ENCODE measurements at places on chromosomes 6 and 20.
A peak's percentile ranks its signal among the peaks of the same experiment; 100 is the strongest.

DNA sequence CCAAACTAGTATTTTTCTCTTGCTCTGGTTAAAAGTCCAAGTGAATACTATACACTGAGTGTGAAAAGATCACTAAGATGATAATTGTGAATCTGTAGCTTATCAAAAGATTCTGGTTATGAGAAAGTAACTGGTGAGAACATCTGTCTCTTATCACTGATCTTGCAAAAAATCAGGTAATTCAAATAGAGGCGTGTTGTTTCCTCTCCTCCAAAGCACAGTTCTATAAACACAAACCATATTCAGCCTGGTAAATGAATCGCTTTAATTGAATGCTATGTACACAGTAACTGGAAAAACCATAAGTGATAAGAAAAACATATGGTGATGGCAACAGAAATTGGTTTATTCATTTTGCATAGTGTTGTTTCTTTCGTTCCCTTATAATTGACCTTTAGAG, 161.0 kb downstream of the RALGAPA2 start:
- DNase-seq: no peak

DNA sequence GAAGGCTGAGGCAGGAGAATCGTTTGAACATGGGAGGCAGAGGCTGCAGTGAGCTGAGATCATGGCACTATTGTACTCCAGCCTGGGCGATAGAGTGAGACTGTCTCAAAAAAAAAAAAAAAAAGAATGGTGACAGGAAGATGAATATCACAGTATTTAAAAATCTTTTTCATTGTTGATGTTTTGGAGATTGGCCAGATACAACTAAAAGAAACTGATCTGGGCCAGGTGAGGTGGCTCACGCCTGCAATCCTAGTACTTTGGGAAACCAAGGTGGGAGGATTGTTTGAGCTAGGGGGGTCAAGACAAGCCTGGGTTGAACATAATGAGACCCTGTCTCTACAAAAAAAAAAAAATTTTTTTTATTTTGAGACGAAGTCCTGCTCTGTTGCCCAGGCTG, 52.1 kb downstream of the TRAF3IP2 start:
- DNase-seq: no peak

DNA sequence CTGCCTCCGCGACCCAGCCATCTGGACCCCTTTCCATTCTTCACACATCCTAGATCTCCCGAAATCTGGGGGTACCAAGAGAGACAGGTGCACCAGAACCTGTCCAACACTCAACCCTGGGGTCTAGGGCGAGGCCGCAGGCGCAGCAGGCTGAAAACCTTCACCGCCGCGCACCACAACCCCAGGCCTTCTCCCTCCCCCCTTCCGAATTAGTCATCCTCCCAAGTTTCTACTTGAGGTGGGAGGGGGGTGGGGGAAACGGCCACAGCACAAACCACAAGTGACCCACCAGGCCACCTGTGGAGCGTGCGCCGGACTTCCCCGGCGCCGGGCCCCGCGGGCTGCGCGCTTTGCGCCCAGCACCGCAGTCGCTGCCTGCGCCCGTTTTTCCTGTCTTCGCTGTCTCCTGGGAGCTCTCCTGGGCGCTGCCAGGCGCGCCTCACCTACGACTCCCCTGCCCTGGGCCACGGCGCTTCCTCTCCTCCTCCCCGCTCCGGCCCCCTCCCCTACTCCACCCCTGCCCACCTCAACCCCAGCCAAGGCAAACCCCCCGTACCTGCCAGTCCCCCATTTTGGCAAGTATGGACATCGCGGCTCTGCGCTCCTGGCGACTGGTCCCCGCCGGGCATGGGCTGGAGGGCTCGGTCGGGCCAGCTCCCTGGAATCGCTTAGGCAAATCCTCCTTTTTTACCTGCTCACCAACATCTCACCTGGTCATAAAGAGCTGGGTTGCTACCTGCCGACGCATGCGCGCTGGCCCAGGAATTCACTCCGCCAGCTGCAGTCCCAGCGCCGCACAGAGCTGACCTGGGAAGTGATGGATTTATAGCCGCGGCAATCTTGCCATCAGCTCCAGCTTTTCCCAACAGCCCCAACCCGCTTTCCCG, 4.2 kb upstream of the TFAP2A start:
- DNase-seq: no peak

- DNase-seq: no peak
These were observed 22.7 kb upstream of the CTAGE9 start for GRCh38 chr6:131733376-131734016.

- no peak for DNase-seq
These were observed 79.4 kb downstream of the FOXC1 start for GRCh38 chr6:1689141-1689540.

- DNase-seq: no peak
These were observed 60.7 kb upstream of the NXT1 start for GRCh38 chr20:23289724-23290395.

DNA sequence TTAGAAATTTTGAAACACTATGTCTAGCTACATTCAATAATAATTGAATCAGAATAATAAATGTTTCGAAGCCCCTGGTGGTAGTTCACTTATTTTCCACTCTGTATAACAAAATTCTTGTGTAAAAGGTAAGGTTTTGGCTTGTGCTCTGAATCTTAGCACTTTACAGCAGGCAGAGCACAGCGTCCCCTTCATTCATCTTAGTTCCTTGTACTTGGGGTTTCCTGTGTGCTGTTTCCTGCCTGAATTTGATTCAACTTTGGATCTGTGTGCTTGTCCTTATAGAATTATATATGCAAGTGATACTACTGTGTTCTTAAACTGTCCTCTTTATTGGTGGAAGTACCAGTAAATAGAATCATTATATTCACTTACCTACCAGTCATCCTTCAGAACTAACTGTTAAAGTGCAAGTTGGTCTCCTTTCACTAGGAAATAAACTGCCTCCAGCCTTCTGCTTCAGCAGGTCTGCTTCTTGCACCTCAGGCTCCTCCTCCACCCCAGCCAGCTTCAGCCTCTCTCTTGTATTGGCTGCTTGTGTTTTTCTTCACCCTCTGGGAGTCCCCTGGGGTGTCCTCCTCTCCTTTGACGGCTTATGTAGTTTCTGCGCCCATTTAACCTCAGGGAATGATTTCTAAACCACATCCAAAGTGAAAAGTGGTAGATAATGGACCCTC, 28.8 kb upstream of the TULP4 start:
- peak; percentile 0 for DNase-seq

- DNase-seq: no peak
These were observed 67.9 kb downstream of the ZHX3 start for GRCh38 chr20:41249411-41250281.

GRCh38 chr6:76972474-76972873, 490.8 kb downstream of the HTR1B start:
- DNase-seq: no peak

- no peak for DNase-seq
These were observed 223.0 kb downstream of the QKI start for GRCh38 chr6:163637524-163637923.

- DNase-seq: no peak
These were observed 81.4 kb downstream of the CD164 start for GRCh38 chr6:109300874-109301273.

GRCh38 chr20:25600632-25601031, 15.3 kb upstream of the NINL start:
- DNase-seq: no peak

DNA sequence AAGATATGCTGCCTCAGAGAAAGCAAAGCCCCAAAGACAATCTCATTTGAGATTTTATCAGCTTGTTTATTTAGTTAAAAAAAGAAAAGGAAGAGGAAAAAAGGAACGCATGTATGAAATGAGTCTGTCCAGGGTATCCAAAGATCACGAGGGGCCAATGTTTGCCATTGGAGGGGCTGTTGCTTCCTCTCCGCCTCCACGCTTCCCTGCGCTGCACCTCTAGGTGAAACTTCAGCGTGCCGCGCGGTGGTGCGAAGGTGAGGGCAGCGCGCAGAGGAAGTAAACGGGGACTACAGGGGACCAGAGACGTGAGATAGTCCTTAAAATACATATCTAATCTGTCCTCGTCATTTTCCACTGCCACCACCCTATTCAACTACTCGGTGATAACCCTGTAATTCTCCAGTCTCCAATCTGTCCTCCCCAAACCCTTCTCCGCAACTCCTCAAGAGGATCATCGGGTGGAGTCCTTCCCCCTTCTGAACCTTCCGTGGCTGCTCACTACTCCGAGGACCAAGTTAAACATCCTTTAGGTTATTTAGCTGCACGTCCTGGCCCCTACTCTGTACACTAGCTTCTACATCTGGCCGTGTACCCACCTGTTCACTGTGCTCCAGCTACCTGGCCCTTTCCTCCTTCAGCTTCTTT, 1.1 kb upstream of the DCBLD1 start:
- DNase-seq: no peak

GRCh38 chr6:108941281-108941680, 93.1 kb downstream of the ARMC2 start:
- DNase-seq: no peak

DNA sequence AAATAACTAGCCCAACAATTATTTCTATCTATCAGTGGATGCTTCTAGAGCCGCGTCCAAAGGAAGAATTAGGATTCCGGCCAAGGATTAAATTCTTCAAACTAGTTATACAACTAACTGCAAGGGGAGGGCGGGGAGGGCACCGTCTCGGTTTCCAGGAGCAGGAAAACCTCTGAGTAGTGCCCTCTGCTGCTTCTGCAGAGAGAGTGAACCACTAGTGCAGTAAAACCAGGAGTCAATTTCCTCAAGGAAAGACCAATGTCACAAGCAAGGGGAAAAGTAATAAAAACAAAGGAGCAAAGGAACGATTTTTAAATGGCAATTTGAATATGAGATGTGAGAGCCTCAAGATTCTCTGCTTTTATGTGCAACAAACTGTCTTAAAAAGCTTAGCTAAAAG, 16.5 kb upstream of the UBE2J1 start:
- DNase-seq: no peak

GRCh38 chr6:90249458-90249857, 47.2 kb downstream of the BACH2 start:
- no peak for DNase-seq

DNA sequence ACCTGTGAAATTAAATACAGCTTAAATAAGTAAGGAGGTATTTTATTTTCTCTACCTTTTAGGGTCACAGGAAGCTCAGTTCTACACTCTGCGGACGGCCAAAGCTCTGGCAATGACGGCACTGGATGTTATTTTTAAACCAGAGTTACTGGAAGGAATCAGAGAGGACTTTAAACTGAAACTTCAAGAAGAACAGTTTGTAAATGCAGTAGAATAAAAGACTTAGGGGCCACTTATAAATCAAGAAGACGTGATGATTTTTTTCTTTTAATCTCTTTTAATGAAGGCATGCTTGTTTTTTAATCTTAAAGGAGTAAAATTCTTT, 16.2 kb downstream of the PM20D2 start:
- no peak for DNase-seq

DNA sequence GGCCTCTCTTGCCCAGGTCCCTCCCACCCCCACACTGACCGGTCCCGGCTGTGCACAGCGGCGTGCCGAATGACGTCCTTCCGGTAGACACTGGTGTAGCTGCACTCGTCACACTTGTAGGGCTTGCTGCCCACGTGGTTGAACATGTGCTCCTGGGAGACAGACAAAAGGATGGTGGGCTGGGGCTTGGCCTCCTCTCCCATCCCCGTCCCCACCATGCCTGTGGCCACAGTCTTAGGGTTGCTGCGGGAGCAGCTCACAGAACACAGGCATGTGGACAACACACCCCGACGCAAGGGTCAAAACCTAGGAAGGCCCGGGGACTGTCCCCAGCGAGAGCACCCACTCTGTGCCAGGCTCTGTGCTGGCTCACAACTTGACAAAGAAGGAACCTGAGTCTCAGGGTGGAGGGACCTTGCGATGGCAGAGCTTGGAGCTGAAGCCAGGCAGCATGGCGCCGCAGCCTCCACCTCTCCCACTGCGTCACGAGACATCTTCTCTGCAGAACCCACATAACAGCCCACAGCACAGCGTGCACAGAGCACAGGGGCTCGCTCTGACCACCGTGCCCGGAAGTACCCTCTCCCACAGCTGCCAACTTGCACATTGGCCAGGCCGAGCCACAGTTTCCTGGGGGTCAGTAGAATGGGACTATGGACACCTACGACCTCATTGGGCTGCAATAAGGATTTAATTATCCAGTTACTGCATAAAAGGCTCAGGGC, 9.8 kb downstream of the ZNF335 start:
- no peak for DNase-seq
